Myocyte (in vitro differentiated cells): ENCODE measurements at places on chromosomes 1 and 21.

GRCh38 chr1:230082211-230082610 is 15.2 kb downstream of the GALNT2 start:
- DNase-seq: no peak

DNA sequence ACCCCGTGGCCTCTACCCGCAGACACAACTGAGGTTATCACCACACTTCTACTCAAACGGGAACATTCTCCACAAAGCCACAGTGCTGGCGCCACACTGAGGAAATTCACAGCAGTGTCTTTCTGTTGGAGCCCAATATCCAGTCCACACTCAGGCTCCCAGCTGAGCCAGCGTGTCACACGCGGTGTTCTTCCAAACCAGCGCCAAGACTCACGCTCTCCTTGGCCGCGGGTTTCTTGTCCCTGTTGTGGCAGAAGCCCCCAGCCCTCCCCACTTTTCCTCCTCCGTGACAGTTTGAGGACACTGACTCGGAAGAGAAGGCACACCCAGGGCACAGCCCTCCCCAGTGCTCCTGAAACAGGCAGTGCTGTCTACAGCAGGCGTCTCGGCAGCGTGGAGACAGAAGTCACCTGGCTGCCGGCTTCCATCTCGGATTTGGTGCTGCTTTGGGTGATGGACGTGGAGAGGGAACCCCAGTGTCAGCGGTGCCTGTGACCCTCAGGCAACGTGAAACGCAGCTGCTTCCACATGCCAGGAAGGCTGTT is 35.4 kb upstream of the AGPAT3 start:
- no peak for DNase-seq

GRCh38 chr21:34946916-34947534 is 102.1 kb downstream of the RUNX1 start:
- DNase-seq: no peak

DNA sequence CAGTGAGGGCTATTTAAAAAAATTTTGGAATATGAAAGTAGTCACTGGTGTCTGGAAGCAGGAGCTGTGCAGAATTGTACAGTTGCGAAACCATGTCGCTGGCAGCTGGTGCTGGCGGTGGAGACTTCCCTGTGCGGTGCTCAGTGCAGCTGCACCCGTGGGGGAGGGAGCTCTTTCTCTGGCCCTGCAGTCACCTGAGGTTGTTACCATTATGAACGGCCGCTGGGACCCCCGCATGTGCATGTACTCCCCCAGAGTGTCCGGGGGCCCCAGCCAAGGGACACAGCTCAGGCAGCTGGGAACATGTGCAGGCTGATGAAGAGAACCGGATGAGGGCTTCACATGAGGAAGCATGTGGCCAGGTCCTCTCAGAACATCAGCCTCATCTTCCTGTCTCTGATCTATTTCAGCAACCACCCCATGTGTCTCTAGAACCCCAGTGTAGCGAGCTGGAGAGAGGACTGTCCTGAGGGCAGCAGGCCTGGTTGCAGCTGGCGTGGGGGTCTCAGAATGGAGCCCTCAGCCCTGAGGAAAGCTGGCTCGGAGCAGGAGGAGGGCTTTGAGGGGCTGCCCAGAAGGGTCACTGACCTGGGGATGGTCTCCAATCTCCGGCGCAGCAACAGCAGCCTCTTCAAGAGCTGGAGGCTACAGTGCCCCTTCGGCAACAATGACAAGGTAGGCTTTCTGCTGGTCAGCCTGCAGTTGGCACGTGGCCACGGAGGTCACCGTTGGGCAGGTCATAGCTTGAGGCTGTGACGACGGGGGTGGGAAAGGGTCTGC is at the start of gene TRPM2:
TSS of gene TRPM2 (plus strand) at position 431 of the 780 bp plus-strand sequence. CDS start at position 511, 80 bp downstream.
- DNase-seq: no peak
